ENCODE measurements at places on chromosomes 6 and 20. TPM values are rescaled to one million over a fixed set of nuclear protein-coding genes. Genes with fewer than 3 reads are reported as not detected.

Gene SOX4
- 162 TPM for total RNA-seq

Gene LPA
- total RNA-seq = 0.19 TPM

DNA sequence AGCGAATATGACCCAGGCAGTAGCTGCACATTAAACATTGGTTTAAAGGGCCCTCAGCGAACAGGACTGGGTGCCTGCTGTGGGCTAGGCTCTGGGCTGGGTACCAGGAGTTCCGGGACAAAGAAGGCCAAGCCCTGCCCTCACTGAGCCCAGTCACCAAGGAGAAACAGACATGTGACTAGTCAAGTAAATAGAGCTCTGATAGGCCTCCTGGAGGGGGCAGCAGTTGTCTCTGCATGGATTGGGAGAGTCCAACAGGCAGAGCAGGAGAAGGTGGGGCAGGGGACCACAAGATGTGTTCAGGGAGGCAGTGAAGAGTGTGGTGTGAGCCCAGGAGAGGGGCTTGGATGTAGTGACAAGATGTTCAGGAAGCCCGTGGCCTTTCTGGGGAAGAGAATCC is 3.1 kb downstream of the HM13 start:
- DNase-seq = peak; percentile 60

DNA sequence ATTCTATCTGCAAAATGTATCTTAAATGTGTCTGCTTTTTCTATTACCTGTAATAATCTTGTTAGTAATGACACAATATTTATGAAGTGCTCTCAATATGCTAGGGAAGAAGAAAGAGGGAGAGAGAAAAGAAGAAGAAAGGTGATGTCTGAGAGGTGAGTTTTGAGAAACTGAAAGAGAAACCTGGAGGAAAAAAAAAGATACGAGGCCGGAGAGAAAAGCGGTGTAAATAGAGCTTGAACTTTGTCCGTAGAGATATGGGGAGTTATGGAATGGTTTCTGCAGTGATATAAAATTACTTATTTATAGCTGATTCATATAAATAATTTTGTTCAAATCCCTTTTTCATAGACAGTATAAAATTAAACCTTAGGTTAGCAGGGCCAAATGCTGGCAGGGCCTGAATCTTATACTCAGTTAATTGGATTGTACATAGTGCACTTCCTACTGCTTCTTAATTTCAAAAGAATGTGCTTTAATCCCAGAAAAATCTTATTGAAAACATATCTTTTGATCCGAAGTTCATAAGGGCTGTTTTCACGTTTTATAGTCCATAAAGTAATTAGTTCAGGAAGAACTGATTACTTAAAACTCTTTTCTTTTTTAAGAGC is 43.0 kb downstream of the MYB start:
- no peak for DNase-seq

- no peak for DNase-seq
These were observed 41.9 kb upstream of the MOXD1 start for GRCh38 chr6:132443206-132443605.

- no peak for DNase-seq
These were observed 35.9 kb downstream of the TPD52L1 start for GRCh38 chr6:125189494-125189893.

DNA sequence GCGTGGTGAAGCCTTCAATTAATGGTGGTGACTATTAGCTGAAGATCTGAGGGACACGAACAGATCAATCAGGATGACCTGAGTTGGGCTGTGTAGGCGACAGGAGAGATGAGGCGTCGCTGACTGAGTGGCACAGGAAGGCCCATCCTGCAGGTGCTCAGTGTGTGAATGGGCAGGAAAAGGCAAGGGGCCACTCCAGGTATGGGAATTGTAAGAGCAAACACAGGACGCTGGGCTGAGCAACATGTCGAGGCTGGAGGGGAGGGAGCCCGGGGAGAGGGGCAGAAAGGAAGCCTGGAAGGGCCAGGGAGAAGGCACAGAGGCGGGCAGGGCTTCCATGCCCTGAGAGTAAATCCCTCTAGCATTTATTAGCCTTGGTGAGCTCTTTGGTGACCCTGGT is 151.0 kb downstream of the VEGFA start:
- no peak for DNase-seq

Gene POPDC3
- 3.7 TPM for total RNA-seq

Data from H1 (cell line).